HuH-7.5 (cell line): ENCODE measurements at places on chromosomes 4 and X.

GRCh38 chrX:131944936-131945902 is 77.9 kb upstream of the STK26 start:
- no peak for DNase-seq

DNA sequence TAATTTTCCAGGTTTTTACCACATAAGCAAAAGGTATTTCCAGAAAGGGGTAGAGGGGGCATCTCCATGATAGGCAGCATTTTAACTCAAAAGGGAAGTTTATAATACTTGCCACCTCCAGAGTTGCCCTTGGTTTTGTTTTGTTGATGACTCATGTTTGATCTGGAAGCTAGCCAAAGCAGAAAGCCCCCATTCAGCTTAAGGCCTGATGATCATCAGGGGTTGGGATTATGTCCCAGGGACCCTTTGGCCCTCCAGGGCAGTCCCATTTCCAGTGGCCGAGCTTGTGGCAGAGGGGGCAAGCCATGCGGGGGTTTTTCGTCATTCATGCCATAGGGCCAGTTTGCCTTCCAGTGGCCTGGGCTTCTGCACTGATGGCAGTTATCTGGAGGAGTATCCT is 143.0 kb upstream of the PLAC1 start:
- DNase-seq, result no peak

DNA sequence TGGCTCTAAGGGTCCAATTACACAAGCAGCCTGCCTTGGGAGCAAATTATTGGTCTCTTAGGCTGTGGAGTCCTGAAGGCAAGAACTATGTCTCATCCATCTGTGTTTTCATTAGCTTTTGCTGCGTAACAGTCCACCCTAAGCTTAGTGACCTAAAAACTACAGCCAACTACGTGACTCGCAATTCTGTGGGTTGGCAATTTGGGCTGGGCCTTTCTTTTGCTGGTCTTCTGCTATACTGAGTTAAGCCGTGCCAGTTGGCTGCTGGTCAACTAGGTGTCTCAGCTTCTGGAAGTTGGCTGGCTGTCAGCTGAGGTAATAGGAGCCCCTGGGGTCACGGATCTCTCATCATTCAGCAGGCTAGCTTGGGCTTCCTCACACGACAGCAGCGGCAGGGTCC is 205.6 kb upstream of the S100G start:
- DNase-seq, result no peak

- no peak for DNase-seq
Measured at GRCh38 chrX:31546126-31546525, 474.3 kb upstream of the FTHL17 start.

GRCh38 chrX:122641826-122642225 is 542.3 kb upstream of the GRIA3 start:
- DNase-seq, result no peak

DNA sequence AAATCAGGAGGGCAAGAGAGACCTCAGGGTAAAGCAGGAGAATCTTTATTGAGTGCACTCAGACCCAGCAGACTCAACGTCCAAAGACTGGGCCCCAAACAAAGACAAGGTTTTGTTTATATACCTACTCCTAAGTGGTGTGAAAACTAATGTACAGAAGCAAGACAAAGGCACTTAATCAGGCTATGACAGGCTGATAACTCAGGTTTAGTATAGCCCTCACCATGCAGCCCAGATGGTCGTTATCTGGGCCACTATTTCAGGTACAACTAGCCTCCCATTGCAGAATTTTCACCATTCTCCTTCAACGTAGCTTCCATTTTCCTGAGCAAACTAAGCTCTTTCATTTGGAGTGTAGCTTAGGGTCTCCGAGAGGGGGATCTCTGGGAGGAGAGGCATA is 36.9 kb downstream of the SULT1E1 start:
- no peak for DNase-seq
